G401 (cell line): ENCODE measurements at places on chromosomes 5 and 9. TPM values are rescaled to one million over a fixed set of nuclear protein-coding genes. Genes with fewer than 3 reads are reported as not detected.

GRCh38 chr5:141135030-141135717 lies at the start of gene PCDHB5:
Gene PCDHB5, plus strand, starts transcription at chr5:141135206. Its CDS starts 229 bp downstream, at chr5:141135435.
- peak; percentile 29 for DNase-seq

- DNase-seq, result peak; percentile 94
Measured at GRCh38 chr5:76384189-76384588, 18.9 kb upstream of the IQGAP2 start.

DNA sequence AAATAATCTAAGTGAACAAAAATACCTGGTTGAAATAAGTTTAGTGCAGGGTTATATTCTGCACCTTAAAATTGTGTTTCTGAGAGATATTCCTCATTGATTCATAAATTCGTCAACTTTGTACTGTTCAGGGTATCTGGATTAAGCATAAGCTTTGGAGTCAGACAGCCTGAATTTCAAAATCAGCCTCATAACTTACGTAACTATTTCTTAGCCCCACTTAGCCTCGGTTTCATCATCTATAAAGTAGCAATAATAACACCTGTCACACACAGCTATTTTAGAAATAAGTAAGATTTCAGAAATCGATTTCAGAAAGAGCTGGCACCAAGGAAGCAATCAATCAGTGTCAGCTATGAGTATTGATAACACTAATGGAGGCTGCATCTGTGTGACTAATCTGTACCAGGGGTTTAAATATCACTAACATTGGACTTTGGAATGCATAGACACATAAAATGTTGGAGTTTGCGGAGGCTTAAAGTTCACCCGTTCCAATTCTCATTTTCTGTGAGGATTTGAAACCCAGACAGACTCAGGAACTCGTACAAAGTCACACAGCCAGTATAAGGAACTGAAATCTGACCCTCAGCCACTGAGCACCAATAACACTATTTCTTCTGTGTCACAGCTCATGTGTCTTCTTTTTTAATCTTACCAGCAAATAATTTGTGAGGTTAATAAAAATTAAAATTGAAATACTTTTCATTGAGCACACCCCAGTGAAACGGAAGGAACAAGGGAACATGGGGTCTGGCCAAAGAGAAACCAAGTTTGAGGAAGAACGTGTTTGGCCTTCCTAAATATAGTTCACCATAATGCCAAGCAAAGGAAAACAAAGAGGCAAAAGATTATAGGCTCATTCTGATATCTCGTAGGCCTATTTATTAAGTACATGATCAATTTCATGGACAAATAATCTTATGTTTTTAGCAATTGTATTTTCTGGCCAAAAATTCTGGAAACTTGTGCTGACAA lies 194.4 kb upstream of the PTGER4 start:
- no peak for DNase-seq

The GPR150 gene
- total RNA-seq, result not detected in 2 replicates

The PAPPA gene
- total RNA-seq, result 0.44 and 0.74 TPM in 2 replicates

- DNase-seq, result peak; percentile 77
Measured at GRCh38 chr9:77440057-77440456, 208.1 kb downstream of the GNA14 start.

The TTC23L gene
- total RNA-seq, result not detected in 2 replicates

The GRIA1 gene
- total RNA-seq, result not detected in 2 replicates

DNA sequence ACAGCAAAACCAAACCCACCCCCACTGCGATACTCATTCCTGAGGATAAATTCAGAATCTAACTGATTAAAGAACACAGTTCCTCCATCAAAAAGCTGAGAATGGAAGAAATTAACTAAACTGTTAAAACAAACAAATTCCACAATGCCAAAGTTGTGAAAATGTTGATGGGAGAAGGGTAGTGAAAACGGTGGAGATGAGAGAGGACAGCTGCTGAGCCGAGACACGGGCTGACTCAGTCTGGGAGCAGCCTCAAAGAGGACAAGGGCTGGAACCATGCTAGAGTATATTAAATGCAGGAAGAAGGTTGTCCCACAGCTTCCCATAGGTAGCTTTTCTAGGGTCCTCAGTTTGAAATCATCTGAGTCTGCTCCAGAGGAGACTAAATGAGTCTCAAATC lies 14.3 kb downstream of the ADAMTS12 start:
- DNase-seq, result no peak

GRCh38 chr9:111752455-111752854 lies 42.3 kb downstream of the SHOC1 start:
- DNase-seq, result no peak

DNA sequence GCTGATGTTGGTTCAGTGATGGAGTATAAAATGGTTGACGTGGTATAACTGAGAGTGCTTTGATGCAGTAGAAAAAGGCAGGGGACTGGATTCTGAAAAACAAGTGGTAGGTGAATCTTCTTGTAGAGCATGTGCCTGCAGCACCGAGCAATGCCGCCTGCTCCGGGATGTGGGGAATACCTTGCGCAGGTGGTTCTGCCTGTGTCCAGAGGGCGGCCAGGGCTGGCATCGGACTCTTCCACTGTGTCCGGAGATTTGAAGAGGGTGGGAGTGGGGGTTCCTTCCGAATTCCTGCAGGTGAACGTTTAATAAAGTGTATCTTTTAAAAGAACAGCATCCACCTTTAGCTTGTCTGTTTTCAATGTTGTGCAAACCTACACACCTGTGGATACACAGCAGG lies 238.0 kb downstream of the FANCC start:
- no peak for DNase-seq

The SLC24A2 gene
- not detected in 2 replicates for total RNA-seq

DNA sequence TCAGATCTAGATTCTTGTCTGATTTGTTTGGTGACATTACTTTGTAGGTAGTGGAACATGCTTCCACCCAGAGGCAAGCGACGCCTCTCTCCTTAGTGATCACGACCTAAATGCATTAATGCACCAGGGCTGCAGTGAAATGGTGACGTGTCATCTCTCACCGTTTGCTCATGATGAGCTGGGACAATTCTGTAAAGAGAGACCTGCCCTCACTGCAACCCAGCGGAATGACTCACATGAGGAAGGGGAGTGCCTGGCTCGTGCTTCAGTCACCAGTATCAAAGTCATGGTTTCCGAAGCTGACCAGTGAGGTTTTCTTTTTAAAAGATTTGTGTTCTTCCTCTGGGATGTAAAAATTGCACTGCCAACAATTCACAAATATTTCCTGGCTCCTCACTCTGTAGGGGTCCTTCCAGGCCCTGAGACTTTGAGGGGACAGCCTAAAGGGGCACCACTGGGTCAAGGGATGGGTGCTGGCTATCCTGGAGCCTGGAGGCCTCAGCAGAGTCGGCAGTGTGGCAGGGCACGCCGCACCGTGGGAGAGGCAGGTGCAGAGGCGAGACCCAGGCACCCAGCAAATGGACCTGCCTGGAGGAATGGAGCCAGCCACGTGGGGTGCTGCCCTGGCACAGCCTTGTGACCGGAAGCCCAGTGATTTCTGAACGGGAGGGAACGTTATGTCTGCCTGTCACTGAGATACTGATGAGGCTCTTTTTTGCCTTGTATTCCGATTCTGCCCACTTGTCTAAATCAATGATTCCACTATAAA lies 17.3 kb downstream of the QSOX2 start:
- DNase-seq, result peak; percentile 64

The PCDHGA4 gene
- 0.06 TPM in 1 of 2 replicates, not detected in the other for total RNA-seq

The SPATA31D4 gene
- not detected in 2 replicates for total RNA-seq

GRCh38 chr5:2779459-2779858 lies 28.0 kb upstream of the IRX2 start:
- DNase-seq, result no peak

GRCh38 chr5:126745259-126745992 lies 31.5 kb upstream of the LMNB1 start:
- DNase-seq, result no peak
